ENCODE measurements at places on chromosomes 13 and 19.

GRCh38 chr13:31022288-31022895, 89.9 kb downstream of the TEX26 start:
- DNase-seq = no peak

DNA sequence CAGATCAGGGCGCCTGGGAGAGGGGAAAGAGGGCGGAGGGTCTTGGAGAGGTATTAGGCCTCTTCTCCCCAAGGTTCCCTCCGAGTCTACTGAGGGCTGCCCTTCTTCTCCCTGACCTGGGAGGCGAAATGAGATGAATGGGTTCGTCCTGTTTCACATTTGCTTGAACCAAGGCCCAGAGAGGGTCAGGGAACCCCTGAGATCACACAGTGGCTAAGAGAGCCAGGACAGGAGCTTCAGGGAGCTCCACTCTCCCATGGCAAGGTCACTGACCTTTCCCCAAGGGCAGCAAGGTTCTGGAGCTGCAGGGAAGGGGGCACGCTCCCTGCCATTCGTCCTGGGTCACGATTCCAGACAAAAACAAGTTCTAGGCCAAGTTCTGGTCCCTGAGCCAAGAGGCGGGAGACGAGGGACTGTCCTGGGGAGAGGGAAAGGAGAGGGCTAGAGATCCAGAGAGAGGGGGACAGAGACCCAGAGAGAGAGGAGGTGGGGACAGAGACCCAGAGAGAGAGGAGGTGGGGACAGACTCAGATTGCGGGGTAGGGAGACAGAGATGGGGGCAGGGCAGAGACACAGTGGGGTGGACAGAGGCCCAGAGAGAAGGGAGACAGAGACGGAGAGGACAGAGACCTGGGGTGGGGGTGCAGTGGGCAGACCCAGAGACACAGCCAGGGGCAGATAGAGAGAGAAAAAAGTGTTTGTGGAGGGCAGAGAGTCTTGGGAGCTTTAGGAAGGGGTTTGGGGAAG, 541 bp downstream of the ASPDH start:
- no peak for DNase-seq

GRCh38 chr19:54473071-54473891, at the start of gene CDC42EP5:
Gene CDC42EP5, minus strand, starts transcription at chr19:54473296. Its CDS starts 7,749 bp downstream, at chr19:54465547.
- DNase-seq = no peak

GRCh38 chr13:111011899-111012298, 97.0 kb upstream of the ANKRD10 start:
- no peak for DNase-seq

DNA sequence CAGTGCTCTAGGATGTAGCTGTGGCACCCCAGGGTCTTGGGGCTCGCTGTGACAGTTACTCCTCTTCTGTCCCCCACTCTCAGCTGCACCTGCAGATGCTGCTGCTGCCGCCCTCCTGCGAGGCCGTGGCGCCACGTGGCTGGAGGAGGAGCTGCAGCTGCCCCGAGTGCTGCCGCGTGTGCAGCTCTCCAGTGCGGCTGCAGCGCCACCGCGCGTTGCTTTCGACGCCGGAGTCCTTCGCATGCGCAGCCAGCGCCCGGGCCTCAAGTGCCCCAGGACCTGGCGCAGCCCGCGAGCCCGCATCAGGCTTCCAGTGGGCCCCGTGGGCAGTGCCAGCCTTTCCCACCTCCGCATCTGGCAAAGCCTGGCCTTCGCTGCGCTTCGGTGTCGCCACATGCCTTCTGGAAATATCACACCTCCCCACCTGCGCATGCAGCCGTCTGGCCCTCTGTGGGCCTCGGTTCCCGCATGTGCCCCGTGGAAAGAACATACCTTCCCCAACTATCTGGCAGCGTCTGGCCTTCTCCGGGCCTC, 692 bp upstream of the ZNF580 start:
- no peak for DNase-seq

- DNase-seq = no peak
Measured at GRCh38 chr13:43979492-43979891, 99.8 kb downstream of the LACC1 start.

DNA sequence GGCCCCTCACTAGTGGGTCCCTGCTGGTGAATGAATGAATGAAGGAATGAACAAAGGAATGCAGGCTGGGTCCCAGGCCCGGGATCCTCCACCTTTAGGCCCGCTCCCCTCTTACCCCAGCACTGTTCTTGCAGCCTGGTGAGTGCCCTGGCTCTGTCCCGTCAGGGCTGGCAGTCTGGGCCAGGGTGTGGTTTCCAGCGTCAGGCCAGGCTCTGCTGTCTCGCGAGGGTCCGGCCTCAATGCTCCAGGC, 317 bp downstream of the LYL1 start:
- DNase-seq = no peak

- DNase-seq = no peak
Measured at GRCh38 chr19:44371815-44372480, 15.5 kb upstream of the ZNF112 start.

DNA sequence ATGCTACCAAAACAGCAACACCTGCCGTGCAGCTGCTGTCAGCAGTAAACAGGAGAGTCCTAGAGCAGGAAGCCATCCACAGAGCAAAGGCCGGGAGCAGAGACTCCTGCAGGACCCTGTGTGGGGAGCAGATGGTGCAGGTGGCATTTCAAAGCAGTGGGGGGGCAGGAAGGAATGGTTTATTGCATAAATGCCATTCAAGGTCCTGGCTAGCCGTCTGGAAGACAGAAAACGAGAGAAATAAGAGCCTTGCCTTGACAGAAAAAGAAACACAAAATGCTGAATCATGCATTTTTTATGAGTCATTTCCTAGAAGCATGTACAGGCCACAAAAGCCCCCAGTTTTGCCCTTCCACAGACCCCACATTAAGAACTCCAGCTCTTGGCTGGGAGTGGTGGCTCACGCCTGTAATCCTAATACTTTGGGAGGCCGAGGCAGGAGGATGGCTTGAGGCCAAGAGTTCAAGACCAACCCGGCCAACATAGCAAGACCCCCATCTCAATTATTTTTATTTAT, 5.4 kb downstream of the RSPH6A start:
- DNase-seq = no peak

DNA sequence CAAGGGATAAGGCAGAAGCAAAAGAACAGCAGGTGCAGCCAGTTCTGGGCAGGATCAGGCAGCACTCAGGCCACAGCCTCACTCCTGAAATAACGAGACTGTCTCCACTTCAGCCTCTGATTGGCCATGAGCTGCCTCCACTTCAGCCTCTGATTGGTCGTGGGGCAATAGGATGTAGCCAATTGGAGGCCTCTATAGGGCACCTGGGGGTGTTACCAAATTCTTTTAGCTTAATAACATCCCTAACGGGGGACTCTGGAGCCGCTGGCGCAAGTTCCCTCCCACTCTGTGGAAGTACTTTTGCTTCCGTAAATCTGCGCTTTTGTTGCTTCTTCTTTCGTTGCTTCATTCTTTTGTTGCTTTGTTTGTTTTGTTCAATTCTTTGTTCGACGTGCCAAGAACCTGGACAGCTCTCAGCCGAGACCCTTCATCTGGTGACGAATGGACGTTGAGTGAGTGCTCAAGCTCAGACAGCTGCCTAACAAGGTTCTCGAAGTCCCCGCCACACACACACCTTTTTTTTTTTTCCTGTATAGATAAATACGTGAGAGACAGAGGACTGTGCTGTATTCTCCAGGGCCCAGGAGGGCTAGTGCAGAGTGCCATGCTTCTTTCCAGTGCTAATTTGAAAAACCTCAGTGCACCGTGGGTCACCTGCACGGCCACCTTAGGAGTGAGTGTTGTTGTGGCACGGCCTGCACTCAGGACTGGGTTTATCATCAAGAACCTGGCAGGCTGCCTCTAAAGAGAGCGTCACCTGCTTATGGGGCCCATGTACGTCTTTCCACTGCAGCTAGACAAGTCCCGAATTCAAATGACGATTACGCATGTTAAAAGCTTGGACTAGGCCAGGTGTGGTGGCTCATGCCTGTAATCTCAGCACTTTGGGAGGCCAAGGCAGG, 32.0 kb upstream of the TUBGCP3 start:
- DNase-seq = peak; percentile 5

- peak; percentile 30 for DNase-seq
Measured at GRCh38 chr13:74743992-74744391, 609.8 kb upstream of the KLF12 start.

- DNase-seq = peak; percentile 88
Measured at GRCh38 chr13:45510672-45511071, 45.9 kb downstream of the COG3 start.

- peak; percentile 7 for DNase-seq
Measured at GRCh38 chr13:99419591-99420243, 81.6 kb upstream of the TM9SF2 start.

GRCh38 chr13:95552539-95553441, at the start of gene CLDN10:
Gene CLDN10, plus strand, starts transcription at chr13:95552720. Its CDS starts 34 bp downstream, at chr13:95552754.
- DNase-seq = no peak

GRCh38 chr13:75327135-75327510, 154.8 kb downstream of the TBC1D4 start:
- no peak for DNase-seq

DNA sequence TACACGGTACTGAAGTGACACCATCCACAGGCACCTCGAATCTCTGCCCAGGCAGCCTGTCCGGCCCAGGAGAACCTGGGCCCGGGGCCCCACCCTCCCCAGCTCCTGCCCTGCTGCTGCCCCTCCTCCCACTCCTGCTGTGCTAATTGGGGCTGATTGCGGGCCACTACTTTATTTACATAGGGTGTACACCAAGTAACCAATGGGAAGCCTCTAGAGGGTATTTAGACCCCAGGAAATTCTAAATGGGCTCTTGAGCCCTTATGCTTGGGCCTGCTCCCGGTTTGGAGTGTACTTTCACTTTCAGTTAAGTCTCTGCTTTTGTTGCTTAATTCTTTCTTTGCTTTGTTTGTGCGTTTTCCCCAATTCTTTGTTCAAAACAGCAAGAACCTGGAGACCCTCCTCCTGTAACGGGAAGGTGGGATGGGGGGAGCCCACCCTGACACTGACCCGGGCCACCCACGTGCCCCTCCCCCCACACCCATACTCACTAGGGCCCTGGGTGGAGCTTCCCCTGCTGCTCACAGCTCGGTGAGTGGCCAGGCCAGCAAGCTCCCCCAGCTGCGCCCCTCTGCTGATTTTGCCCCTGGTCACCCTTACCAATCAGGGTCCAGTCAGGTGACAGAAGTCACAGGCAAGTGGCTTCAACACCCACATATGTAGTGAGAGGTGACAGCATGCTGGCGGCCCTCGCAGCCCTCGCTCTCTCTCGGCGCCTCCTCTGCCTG, 9.4 kb downstream of the SCGB2B2 start:
- no peak for DNase-seq

GRCh38 chr13:40350283-40350992, 316.0 kb downstream of the FOXO1 start:
- no peak for DNase-seq

DNA sequence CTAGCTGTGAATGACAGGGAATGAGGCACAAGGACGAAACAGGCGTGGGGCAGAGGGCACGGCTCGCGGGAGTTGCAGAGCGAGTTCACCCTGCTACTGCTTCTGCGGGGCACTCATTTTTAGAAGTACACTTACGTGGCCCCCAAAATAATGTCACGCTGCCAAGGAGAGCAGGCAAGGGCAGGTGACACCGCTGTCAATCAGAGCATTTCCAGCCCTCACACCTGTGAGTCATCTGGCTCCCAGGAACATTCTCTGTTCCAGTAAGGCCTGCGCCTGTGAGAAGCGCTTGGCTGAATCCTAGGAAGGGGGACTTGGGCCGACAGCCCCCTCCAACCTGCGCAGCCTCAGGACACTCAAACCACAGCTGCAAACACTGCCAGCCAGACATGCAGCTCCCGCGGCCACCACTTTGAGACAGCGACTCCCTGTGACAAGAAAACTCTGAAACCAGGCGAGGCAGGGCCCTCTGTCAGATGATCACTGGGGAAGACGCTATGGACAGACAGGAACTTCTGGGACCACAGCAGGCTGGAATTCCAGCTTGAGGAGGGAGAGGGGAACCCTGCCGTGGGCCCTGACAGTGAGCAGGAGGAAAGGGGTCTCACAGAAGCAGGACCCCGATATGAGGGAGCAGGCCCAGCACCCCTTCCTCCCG, 12.7 kb downstream of the DOT1L start:
- no peak for DNase-seq

DNA sequence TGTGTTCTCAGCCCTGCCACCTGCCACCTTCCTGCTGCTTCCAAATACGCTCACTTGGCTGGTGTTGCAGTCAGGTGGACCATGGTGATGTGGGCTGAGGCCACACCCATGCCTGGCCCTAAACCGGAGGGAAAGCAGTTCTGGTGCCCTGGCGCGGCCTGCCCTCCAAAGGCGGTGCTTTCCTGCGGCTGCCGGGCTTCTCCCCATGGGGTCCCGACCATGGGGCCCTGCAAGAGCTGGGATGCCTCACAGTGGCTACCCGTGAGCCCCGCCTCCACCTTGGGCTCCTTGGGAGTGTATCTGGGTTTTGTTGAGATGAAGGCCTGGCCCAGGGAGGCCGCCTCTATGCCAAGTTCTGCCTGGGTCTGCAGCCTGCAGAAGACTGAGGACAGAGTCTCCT, 73.7 kb downstream of the ERICH6B start:
- no peak for DNase-seq

DNA sequence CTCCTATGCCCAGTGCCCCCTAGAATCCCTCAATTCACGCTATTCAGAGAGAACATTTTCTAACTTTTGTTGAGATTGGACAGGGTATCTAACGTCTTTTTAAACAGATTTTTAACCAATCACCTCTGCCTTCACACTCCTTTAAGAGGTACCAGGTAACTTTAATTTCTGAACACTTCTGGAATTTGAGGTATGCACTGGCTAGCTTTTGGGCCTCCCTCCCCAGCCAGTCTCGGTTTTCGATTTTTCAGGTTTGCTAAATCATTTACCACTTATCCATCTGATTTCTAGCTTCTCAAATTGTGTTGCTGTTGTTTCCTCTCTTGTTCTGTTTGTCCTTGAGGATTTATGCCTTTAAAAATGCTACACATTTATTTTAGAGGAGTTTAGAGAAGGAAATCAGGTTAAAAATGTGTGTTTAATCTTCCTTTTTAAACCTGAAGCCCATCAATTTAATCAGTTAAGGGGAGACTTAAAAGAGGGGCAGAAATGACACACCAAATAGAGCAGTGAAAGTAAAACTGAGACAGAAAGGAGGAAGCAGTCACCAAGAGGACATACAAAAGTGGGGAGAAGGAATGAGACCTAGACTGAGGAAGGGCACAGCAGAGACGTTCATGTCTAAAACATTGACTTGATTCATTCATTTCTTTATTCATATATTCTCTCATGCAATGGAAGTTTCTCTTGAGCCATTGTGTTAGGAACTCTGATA, 139.6 kb upstream of the HTR2A start:
- no peak for DNase-seq

- DNase-seq = no peak
Measured at GRCh38 chr13:72201726-72202125, 334.7 kb upstream of the DACH1 start.

GRCh38 chr13:103101901-103102300, 35.7 kb upstream of the SLC10A2 start:
- no peak for DNase-seq

- peak; percentile 63 for DNase-seq
Measured at GRCh38 chr19:16417660-16418596, 53.8 kb downstream of the EPS15L1 start.

DNA sequence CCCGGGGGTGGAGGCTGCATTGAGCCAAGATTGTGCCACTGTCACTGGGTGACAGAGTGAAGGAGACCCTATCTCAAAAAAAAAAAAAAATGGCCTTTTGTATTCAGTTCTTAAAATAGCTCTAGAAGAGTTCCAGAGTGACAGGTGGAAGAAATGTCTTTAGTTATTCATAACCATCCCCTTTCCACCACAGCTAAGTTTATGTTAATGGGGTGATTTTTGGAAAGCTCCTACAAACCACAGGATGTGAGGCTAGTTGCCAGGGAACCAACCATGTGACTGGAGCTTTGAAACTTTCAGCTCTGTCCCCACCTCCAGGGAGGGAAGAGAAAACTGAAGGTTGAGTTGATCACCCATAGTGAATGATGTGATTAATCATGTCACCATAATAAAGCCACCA, 6.9 kb downstream of the ZNF490 start:
- no peak for DNase-seq

GRCh38 chr13:73038064-73038463, 20.7 kb upstream of the KLF5 start:
- no peak for DNase-seq

Data from WERI-Rb-1 (cell line).